ENCODE measurements at places on chromosomes 13 and 19.
A peak's percentile ranks its signal among the peaks of the same experiment; 100 is the strongest.

- no peak for DNase-seq
These were observed 226.7 kb upstream of the IPO5 start for GRCh38 chr13:97726664-97727280.

GRCh38 chr13:33228648-33229445, 56.7 kb downstream of the STARD13 start:
- peak; percentile 46 for DNase-seq

GRCh38 chr13:113616991-113617749, 32.6 kb downstream of the TFDP1 start:
- no peak for DNase-seq

DNA sequence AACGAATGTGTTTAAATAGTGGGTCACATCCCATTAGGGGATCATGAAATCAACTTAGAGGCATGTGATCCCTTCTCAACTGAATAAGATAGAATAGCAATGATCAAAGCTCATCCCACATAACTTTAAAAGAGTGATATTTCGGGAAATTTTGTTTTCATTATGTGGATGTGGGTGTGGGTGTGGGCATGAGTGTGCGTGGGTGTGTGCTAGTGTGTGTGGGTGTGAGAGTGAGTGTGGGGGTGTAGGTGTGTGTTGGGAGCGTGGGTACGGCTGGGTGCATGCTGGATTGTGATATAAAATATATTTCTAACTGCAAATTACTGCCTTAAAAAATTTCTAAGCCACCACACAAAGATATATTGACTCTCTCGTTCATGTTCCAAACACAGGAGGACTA, 15.9 kb downstream of the RXFP2 start:
- no peak for DNase-seq

GRCh38 chr13:107736731-107737130, 478.6 kb downstream of the LIG4 start:
- DNase-seq: no peak

GRCh38 chr13:108609353-108609752, 20.1 kb upstream of the MYO16 start:
- DNase-seq: no peak

DNA sequence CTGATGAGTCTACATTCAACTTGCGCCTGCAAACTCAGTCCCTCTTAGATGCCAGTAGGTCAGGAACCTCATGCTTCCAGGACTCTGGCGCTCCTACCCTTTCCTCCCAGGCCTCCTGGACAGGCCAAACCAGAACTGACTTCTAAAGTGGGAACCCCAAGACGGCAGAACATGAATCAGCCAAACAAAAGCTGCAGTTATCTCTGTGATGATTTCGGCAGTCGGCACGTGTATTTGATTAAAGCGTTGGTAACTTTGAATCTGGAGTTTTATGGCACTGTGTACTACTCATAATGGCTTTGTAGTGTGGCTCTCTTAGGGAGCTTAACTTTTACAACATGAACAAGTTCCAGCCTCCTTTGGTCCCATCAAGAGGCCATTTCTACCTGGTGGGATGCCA, 13.7 kb downstream of the ACTN4 start:
- no peak for DNase-seq

GRCh38 chr13:51978796-51979556, 32.3 kb downstream of the ATP7B start:
- no peak for DNase-seq

- DNase-seq: no peak
These were observed 83.3 kb downstream of the ERCC5 start for GRCh38 chr13:102928941-102929675.

- DNase-seq: no peak
These were observed 241.2 kb downstream of the ABCC4 start for GRCh38 chr13:95060014-95060519.

- no peak for DNase-seq
These were observed 3.6 kb downstream of the ISOC2 start for GRCh38 chr19:55457683-55458457.

DNA sequence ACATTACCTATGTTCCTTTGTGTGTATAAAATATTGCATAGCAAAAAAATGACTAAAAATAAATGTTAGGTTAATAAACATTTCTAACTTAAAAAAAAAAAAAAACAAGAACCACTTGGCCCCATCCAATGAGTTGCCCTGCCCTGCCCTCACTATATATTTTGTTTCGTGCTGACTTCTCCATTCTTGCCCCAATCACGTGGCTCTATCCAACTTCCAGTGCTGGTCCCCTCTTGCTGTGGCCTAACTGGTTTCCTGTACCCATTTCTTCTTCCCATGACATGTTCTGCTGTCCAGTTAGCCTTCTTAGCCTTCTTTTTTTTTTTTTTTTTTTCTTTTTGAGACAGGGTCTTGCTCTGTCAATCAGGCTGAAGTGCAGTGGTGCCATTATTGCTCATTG, 151.6 kb downstream of the FOXO1 start:
- no peak for DNase-seq

GRCh38 chr13:35526577-35526976, 50.1 kb upstream of the MAB21L1 start:
- no peak for DNase-seq

DNA sequence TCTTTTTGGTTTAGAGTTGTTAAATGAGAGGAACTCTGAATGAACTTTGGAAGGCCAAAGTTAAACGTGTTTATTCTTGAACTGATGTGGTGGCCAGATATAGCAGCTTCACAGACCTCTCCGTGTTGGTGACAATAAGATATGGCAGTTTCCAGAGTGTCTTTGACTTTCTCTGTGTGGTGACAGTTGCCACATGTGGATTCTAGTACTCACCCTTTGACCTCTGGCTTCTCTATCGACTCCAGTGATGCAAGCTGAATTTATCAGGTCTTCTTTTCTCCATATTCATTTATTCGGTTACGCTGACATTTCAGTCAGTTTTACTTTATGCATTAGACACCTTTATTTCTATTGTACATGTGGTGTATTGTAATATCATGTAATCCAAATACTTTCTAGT, 1469.5 kb downstream of the SLITRK1 start:
- no peak for DNase-seq

DNA sequence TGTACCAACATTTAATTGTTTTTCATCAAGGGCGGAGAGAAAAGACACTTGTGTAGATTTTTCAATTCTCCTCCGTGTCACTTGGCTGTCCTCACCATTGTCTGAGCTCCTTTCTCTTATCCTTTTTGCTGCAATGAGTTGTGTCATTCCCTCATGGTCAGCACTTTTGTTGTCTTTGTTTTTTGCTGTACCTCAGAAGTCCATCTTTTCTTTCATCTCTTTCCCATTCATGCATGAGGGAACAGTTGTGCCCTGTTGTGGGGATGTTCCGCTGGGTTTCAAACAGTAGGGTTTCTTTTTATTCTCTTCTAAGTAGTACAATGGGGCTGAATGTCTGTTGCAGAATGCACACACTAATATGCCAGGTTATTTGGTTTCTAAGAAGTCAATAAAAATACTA, 222.6 kb downstream of the TM9SF2 start:
- DNase-seq: no peak

DNA sequence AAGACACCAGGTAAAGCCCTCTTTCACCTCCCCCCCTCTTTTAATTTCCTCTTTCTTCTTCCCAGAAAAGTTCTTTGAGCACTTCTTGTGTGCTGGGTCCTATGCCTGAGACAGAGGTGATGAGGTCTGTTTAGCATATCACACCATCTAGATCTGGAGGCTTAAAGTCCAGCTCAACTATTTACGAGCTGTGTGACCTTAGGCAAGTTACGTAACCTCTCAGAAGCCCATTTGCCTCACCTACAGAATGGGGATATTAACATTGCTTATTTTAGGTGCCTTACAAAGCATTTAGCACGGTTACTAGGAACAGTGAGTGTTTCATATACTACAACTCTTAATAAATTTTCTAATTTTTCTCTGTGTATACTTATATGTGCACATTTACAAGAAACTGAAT, 47.7 kb downstream of the ADGRE1 start:
- no peak for DNase-seq

DNA sequence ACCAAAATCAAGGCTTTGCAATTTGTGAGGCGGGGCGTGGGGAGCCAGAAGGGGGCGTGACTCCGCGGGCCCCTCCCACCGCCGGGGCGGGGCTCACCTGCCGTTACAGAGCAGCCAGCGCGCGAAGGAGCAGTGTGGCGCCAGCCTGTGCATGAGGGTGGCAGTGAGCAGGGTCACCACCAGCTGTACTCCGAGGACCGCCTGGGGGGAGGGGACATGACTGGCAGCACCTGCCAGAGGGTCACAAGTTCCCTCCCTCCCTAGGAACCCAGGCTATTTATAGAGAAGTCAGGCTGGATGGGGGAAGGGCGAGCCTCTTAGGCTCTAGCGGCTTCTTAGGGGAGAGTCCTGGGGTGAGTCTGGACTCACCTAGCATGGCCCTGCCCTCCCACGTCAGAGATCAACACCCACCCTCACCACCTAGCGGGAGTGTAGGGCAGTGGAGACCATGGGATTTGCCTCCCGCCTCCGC, 3.6 kb downstream of the TMEM161A start:
- peak; percentile 16 for DNase-seq

GRCh38 chr19:1173159-1173844, 766 bp downstream of the SBNO2 start:
- no peak for DNase-seq

DNA sequence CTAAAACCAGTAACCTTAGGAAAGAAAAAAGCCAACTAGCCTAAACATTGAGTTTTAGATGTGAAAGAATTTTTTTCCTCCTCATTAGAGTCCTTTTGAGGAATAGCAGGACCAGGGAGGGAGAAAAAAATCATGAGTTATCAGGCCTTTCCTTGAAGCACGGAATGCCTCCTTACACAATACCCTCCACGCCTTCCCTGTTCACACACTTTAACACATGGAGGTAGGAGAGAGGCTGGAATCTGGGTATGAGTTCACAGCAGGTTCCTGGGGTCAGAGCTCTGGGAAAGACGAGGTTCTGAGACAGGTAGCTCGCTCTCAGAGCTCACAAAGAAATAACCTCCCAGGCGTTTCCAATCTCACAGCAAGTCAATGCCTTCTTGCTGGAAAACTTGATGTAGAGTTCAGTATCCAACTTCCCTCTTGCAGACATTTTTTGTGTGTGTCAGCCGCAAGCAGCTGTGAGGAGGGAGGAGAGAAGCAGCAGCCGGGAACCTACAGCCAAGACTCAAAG, 716 bp downstream of the ZNF573 start:
- DNase-seq: no peak

DNA sequence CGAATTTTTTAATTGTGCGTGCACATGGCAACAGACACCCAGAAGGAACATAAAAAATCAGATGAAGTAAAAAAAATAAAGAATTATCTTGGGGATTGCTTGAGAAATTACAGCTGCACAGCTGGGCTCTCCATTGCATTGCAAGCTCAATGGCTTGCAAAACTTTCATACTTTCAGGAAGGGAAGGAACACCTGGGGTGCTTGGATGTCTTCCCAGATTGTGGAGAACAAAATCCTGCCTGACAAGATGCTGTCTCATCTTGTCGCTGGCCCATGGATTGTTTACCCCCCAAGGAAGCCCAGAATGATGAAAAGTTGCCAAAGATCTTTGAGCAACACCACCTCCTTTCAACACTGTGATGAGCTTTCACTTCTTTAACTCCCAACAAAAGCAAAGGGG, 11.0 kb upstream of the CASP14 start:
- DNase-seq: no peak

- no peak for DNase-seq
These were observed 6.1 kb upstream of the ECH1 start for GRCh38 chr19:38837656-38838121.

- DNase-seq: no peak
These were observed 102.1 kb downstream of the VWA8 start for GRCh38 chr13:41858780-41859179.

DNA sequence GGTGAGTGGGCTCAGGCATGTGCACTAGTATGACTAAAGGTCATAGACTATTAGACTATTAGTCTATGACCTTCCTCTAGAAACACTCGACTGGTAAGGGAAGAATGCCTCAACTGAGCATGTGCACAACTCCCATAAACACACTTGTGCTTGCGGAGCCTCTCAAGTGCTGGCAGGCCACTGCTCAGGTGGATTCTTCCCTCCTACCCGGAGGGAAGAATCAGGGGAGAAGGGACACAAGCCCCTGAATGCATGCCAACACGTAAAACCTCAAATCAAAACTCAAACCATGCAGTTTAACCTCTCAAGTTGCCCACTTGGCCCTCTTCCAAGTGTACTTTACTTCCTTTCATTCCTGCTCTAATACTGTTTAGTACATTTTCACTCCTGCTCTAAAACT, 287.6 kb upstream of the SGCG start:
- no peak for DNase-seq

DNA sequence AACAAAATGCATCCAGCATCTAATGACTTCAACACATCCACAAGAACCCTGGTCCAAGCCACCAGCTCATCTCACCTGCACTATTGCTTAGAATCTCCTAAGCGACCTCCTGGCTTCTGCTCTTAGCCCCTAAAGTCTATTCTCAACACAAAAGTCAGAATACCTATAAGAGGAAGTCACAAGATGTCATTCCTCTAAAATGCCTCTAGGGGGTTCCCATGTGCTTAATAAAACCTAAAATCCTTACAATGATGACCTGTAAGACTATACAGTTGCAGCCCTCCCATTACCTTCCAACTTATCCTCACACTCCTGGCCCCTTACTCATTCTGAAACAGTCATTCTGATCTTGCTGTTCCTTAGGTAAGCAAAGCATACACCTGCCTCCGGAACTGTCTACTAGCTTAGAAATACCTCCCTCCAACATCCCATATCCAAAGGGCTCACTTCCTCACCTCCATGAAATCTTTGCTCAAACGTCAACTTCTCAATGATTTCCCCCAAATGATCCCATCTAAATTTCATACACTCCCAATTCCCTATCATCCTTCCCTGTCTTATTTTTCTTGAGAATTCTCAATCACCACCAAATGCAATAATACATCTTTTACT, 10.0 kb downstream of the ATP7B start:
- peak; percentile 57 for DNase-seq

- no peak for DNase-seq
These were observed 791.7 kb upstream of the PCDH20 start for GRCh38 chr13:62207388-62207787.

DNA sequence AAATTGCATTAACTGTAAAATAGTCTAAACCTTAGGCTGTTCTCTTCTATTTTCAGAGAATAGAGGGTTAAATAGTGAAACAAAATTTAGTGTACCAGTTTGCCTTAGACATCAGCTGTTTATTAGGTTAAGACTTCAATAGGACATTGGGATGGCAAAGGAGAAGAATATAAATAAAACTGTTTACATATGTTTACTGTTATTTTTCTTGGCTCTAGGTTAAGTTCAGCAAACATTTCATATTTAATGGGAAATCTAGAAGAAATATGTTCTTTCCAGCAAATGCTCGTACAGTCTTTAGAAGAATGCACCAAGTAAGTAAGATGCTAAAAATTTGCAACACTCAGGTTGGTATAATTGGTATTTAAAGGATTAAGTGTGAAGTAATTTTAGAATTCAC, 76.5 kb upstream of the TEX29 start:
- no peak for DNase-seq

- no peak for DNase-seq
These were observed 3.1 kb downstream of the POLR1G start for GRCh38 chr19:45409557-45409920.

DNA sequence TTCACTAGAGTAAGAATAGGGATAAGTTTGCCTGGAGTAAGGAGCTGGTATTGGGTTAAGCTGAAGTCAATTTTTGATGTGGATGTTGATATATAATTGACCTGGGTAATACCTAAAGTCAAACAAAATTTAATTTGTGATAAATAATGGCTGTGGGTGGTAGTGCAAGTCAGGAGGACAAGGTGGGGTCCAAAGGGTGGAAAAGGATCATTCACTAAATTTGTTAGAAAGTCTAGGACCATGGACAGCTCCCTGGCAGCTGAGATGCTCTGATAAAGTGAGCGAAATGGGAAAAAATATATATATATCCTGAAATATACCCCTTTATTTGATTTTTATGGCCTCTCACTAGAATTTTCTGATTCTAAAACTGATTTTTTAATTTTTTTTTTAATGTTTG, 463.5 kb downstream of the GPC6 start:
- no peak for DNase-seq

Measured in NCI-H1092 treated with DMSO at 0.1 percent for 48 hours (cell line).